Fibroblast of skin of right quadriceps (primary cell): ENCODE measurements at places on chromosomes 7 and 10.

DNA sequence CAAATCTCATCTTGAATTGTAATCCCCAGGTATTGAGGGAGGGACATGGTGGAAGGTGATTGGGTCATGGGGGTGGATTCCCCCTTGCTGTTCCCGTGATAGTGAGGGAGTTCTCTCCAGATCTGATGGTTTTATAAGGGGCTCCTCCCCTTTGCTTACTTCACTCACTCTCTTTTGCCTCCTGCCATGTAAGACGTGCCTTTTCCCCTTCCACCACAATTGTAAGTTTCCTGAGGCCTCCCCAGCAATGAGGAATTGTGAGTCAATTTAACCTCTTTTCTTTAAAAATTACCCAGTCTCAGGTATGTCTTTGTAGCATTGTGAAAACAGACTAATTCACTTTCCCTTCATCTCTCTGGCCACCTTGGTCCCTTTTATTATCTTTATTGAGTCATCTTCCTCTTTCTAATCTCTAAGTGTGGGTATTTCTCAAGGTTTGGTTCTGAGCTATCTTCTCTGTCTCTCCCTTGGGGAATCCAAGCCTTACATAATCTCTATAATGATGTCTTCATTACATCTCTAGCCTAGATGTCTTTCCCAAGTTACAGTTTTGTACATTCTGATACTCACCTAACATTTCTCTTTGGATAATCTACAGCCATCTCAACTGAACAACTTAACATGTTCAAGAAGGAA, 99.1 kb upstream of the JCAD start:
- no peak for DNase-seq

- no peak for DNase-seq
Observed at GRCh38 chr10:123600177-123600576, 66.0 kb upstream of the GPR26 start.

DNA sequence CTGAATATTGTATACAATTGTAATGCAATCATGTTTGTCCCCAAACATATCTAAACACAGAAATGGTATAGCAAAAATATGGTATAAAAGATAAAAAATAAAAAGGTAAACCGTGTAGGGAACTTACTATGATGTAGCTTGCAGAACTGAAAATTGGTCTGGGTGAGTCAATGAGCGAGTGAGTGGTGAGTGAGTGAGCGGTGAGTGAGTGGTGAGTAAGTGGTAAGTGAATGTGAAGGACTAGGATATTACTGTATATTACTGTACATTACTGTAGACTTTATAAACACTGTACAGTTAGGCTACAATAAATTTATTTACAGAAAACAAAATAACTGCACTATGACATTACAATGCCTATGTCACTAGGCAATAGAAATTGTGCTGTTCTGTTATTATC, 1163.2 kb upstream of the SORCS1 start:
- peak; percentile 57 for DNase-seq

DNA sequence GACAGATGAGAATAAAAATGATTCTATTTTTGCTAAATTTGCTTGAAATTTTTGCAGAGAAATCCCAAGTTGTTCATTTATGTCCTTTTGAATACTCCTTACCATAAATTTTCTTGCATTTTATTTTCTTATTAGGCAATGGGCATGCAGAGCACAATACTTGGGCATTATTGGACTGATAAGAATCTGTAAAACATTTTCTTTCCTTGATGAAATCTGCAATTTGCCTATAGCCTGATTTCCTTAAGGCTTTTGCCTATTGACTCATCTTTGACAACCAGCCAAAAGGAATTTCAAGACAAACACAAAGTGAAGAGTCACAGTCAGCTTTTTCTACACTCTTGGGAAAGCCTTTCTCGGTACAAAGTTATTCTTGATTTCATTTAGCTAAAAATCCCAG, 30.5 kb upstream of the GNAT3 start:
- DNase-seq = peak; percentile 95

DNA sequence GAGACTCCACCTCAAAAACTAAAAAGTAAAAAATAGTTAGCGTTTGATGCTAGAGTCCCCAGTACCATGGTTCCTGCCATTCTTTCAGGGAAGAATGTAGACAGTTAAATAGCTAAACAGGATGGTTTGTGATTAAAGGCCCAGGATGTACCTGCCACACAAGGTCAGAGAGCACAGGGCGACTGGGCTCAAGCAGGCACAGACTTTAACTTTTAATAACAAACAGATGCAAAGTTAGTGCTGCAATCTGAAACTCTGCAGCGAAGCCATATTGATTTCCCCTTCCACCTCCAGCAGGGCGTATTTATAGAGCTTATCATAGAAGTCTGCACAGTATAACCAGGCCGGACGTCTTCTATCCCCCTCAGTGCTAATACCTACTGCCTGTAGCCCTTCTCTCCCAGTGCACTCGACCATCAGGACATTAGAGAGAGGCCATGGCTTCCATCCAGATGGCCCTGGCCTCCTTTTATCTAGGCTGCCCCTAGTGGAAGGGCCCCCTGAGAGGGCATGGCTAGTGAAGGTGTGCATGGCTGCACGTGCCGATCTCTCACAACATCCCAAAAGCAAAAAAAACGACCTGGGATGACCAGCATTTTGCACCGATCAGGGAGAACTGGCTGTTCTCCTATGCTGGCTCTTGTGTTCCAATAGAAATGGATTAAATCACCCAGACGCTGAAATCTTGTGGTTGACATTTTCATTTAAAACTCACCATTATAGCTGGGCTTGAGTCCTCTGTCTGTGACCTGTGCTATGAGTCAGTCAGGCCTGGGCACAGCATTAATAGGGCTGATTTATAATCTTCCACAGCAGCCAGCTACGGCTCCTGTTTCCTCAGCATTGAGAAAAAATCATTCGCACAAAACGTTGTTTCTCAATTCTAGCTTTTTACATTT, 7.6 kb upstream of the BAG3 start:
- DNase-seq = peak; percentile 52
